ENCODE measurements at places on chromosomes 3 and 15.

- no peak for DNase-seq
Measured at GRCh38 chr3:160842021-160843005, 86.3 kb downstream of the PPM1L start.

GRCh38 chr3:191543897-191544296 is 82.9 kb downstream of the PYDC2 start:
- DNase-seq = no peak

DNA sequence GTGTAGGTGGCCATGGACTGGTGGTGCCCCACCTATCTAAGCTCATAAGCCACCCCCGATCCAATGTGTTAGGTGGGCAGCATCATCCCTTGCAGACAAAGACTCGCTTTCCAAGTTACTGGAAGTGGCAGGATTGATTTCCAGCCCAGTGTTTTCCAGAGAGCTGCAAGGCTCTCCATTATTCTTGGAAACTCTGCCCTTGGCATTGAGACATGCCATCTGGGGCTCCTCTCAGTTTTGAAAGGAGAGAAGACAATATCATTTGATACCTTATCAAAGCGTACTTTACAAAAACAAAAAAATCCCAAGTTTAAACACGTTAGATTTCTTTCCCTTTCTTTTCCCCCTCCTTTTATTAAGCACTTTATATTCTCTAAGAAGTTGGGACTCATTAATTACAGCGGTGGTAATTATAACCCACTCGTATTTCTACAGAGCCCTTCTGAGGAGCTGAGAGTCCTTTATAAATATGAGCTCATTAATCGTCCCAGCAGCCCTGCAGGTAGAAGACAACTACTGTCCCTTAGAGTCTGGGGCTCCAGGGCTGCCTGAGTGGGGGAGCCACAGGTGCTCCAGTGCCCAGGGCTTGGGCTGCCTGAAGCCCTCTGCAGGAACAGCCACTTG is 226.1 kb downstream of the TLE3 start:
- no peak for DNase-seq

- no peak for DNase-seq
Measured at GRCh38 chr3:118943597-118943996, 91.0 kb downstream of the IGSF11 start.

DNA sequence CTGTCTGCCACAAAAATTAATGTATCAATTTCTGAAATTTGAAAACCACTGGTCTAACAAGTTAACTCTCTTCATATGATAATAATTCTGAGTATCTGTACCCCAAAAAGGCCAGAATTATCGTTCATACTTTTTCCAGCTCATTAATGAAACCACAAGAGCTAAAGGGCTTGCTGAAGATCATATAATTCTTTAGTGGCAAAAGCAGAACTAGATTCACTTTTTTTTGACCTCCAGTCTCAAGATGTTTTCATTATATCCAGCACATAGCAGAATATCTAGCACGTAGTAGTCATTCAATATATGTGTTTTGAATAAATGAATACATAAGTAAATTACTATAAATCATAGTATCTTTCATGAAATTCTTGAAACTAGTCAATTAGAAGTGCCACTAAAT is 246.7 kb upstream of the KCNH8 start:
- DNase-seq = no peak
